Activated effector memory CD4-positive, alpha-beta T cell treated with anti-CD3 and anti-CD28 coated beads, Interleukin-2, amount 50 U/mL, for 16 hours (primary cell): ENCODE measurements at places on chromosomes 12 and 14.

DNA sequence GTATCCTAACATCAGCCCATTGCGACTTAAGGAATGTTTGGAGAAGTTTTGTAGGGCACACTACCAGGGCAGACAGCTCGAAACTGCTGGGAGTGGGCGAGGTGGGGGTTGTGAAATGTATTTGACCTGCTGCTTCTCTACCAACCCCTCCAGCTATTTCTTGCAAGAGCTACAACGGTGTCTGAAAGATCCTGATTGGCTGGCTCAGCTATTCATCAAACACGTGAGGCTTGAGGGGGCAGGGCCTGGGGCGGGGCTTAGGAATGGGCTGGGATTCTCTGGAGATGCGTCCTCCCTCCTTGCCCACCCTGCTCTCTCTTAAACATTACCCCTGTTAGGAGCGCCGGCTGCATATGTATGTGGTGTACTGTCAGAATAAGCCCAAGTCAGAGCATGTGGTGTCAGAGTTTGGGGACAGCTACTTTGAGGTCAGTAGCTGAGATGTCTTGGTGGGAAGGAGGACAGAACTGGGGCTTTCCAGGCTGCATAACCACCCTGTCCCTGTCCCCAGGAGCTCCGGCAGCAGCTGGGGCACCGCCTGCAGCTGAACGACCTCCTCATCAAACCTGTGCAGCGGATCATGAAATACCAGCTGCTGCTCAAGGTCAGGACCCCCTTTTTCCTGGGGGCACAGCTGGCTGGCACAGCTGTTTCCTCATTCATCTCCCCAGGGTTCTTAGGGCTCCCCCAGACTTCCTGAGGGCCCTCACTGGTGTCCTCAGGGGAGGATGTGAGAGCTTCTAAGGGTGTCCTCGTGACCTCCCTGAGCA lies 3.1 kb downstream of the ARHGEF25 start:
- peak; percentile 58 for DNase-seq

DNA sequence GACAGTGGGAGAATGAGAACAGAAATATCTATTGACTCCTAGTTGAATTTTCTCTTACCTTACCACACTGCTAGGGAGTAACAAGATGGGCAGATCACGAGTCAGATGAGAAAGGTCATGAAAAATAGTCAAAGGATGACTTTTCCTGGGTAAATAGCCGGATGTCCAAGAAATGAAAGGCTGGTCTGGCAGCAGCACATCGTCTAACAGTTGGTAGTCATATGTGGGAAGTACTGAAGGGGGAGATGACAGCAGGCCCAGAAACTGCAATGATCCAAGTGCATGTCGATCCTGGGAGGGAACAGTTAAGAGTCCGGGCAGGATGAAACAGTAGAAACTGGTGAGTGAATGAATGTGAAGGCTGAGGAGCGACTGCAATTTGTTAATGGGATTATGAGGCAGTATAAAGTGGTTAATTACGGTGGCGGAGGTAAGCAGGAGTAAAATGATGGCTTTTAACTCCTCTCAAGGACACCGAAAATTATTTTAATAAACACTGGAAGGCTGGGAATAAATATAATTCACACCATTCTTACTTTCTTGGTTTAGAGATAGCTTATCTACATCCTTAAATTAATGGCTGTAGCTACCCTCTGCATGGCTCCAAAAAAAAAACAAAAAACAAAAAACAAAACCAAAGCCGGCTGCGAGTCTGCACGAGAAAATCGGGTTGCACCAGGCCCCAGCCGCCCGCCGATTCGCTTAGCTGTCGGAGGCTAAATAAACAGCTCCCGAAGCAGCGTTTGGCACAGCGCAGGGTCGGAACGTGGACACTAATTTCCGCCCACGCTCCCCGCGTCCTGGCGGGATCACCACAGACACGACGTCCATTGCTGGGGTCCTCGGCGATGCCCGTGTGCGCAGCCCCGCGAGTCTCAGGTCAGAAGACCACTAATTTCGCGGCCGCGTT lies 1.0 kb upstream of the ERC1 start:
- peak; percentile 80 for DNase-seq

DNA sequence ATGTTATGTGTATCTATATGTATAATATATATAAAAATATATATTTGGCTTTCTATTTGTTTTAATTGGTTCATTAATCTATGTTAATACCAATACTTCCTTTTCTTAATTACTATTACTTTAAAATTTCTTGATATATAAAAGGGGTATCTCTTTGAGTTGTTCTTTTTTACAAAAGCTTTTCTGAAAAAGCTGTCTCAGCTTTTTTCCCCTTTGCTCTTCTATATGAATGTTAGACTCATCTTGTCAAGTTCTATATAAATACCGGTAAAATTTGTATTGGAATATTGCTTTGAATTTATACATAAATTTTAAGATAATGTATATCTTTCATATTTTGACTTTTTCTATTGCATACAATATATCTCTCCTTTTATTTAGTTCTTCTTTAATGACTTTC lies 139.8 kb upstream of the FOXG1 start:
- DNase-seq = no peak

- DNase-seq = no peak
These were observed 14.6 kb upstream of the GNG2 start for GRCh38 chr14:51845811-51846210.

GRCh38 chr14:34334329-34334728 lies 127.7 kb downstream of the SPTSSA start:
- DNase-seq = no peak

GRCh38 chr14:34119107-34119858 lies 168.4 kb upstream of the EGLN3 start:
- no peak for DNase-seq
